ENCODE measurements at places on chromosomes 7 and 10.

DNA sequence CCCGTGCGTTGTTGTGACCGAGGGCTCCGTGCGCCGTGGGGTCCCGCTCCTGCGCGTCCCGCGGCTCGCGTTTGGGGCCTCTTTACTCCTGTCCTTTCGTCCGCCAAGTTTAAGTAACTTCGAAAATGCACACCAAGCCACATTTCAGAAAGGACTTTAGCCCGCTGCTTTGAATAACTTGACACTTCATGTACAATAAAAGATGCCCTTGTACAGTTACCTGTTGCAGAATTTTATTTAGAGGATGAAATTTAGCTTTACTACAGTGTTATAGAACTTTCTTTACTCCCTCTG lies 459 bp downstream of the SUGCT start:
- no peak for DNase-seq

DNA sequence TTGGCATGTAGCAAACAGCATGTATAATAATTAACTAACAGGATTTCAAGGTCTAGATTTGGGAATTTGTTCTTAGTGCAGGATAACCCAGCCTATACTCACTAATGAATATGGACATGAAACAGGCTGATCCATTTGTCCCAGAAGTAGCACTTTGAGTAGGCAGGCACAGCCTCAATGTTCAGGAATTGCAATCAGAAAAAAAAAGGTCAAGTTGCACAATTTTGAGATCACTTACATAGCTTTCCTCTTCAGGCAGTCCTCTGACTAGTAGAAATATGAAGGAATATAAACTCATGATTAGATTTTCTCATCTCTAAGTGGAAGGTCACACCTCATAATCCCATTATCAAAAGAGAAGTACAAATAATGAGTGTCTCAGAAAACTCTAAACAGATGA lies 921.4 kb upstream of the CELF2 start:
- DNase-seq: no peak

GRCh38 chr10:98309366-98310355 lies 41.7 kb upstream of the LOXL4 start:
- DNase-seq: no peak

DNA sequence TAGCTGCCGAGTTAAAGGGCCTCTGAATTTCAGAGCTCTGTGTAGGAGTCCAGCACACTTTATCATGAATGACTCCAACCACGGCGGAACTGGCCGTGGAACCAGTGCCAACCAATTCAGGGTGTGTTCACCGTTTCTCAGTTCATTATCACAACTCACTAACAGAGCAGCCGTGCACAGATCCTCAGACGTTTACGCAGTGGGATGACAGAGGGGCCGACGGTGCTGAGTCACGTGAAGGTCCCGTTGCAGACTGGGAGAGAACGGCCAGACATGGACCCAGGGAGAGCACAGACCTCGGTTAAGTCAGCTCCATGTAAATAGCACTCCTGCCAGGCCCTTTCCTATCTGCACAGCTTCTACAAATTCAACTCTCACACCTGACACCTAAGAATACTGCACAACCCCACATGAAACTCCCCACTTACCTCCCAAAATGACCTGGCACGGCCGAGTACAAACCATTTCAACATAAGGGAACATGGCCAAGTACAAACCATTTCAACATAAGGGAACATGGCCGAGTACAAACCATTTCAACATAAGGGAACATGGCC lies 95.5 kb downstream of the DIP2C start:
- no peak for DNase-seq

- DNase-seq: no peak
These were observed 72.7 kb downstream of the PTPRZ1 start for GRCh38 chr7:121945480-121946236.

- DNase-seq: no peak
These were observed 45.0 kb downstream of the ZCCHC24 start for GRCh38 chr10:79400146-79401004.

- no peak for DNase-seq
These were observed 133.9 kb upstream of the BMPER start for GRCh38 chr7:33771422-33771821.

DNA sequence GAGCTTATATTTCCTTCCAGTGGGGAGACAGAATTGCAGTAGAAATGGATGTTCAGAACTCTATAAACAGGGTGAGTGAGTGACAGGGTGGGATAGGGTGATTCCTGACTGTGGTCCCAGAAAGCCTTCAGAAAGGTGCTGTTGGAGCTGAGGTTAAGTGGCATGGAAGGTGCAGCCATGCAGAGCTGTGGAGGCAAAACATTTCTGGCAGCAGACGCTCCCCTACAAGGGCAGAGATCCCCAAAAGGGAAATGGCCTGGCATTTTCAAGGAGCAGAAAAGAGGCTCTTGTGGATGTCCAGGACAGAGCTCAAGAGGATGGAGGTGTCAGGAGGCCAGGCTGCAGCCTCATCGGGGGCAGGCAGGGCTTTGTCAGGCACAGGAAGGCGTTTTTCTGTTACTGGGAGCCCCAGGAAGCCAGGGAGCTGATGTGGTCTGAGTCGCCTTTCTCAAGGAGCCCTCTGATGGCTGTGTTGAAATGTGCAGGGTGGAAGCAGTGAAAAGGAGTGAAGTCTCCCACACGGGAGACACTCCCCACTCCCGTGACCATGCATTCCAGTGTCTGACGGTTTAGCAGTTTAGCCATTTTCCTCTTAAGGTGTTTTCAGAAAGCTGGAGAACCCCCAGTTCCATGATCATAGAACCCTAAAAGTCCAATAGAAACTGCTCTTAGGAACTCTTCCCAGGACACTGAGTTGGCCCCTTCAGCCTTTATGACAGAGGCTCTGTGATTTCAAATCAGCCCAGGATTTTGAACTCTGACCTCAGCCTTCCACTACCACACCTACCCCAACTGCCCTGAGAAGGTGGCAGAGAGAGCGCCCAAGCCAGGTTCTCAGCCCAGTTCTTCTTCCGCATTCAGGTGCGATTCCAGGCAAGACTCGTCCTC lies 96.2 kb downstream of the C10orf105 start:
- DNase-seq: no peak

- DNase-seq: no peak
These were observed 46.3 kb downstream of the HK1 start for GRCh38 chr10:69324583-69324982.

DNA sequence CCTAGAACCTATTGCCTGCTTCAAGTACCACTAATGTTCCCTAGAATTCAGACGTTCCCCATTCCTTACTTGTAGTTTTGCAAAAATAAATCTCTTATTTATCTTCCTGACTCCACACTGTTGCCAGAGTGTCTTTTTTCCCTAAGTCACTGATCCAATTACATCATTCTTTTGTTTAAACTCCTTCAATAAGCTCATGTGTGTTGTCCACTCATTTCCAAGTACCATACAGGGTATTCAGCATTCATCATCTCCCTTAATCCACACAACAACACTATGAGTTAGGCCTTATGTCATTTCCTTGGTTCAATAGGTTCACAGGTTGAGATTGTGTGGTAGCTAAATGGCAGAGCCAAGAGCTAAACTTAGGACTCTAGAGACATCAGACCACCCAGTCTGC lies 119.9 kb upstream of the RHOBTB1 start:
- DNase-seq: no peak

- DNase-seq: no peak
These were observed 9.6 kb downstream of the ESYT2 start for GRCh38 chr7:158819571-158820203.

GRCh38 chr7:80002865-80003264 lies 131.8 kb upstream of the GNAI1 start:
- DNase-seq: no peak

DNA sequence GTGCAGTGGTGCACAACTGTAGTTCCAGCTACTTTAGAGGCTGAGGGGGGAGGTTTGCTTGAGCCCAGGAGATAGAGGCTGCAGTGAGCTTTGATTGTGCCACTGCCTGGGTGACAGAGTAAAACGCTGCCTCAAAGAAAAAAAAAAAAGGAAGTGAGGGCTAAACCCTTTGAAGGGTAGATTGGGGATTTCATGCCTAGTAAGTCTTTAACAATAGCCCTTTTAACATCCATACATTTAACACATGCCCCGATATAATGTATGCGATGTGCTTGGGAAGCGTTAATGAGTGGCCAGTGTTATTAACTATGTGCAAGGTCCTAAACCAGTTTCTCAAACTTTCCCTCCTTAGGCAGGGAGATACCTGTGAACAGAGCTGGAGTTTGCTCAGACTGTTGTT lies 229.2 kb upstream of the HPS1 start:
- DNase-seq: no peak

GRCh38 chr10:102597131-102597991 lies 46.9 kb upstream of the TRIM8 start:
- DNase-seq: no peak

DNA sequence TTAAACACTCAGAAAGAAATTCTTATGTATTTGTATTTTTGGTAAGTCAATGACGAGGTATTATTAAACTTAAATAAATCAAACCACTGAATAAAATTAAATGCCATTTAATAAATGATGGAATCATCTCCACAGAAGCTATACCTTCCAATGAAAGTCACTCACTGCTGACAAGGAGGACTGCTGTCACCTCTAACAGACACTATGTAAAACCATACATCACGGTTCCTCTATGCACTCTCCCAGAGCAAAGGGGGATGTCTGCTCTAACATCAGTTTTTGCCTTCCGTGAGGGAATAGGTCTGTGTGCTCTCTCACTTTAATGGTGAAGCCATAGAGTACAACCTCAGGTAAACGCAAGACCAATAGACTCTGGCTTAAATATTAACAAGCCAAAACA lies 99.7 kb upstream of the DDC start:
- no peak for DNase-seq

DNA sequence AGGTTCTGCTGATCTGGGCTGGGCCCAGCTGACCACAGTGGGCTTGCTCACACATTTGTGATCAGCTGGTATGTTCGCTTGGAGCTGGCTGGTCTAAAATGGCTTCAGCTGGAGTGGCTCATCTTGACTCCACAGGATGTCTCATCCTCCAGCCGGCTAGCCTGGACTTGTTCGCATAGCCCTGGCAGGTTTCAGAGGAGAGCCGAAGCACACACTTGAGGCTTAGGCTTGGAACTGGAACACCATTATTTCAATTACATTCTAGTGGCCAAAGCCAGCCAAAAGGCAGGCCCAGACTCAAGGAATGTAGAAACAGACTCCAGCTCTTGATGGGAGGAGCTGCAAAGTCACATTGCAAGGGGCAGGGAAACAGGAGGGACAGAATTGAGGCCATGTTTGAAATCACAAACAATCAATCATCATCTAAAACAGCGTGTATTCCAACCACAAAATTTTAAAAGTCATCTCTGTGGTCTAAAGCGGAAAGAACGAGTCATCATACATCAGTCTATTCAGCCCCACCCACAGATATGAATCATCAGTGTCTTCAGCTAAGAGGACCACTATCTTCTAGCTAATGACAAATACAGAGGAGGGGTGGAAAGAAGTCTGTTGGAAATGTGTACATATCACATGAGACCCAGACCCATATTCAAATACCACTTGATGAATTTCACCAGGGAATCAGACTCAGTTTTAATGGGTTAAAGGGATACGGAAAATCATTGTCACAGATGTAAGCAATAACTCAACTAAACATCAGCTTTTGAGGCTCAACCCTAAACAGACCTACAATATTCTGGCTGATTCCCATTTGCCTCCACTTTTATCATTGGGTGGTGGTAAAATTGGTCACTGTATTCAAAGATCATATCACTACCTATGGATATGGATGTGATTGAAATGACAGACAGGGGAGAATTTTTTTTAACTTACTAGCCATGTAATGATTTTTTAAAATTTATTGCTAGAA lies 139.0 kb upstream of the MKLN1 start:
- DNase-seq: peak; percentile 95

DNA sequence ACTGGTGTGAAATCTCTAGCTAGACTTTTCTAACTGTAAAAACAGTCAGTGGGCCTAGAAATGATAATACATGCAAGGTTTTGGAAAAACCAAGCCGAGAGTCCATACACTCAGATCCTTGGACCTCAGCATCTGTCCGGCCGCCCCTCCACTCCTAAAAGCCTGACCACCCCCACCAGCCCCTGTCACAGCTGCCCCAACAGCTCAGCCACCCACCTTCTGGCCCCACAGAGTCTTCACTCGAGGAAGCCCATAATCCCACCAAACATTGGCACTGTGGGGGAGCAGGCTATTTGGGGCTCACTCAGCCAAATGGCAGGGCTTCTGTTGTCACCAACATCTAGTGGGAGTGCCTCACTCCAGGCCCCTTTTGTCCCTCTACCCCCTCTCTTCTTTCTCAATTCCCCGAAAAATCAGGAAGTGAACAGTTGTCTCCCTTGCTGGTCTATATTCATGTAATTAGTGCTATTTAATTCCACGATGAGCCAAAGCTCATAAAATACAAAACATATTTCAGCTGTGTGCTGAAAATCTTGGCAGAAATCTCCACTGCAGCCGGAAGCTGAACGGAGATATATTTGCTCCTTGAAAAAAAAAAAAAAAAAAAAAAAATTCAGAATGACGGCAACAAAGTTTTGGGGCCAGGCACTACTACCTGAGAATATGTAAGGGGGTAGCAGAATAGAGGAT lies 55.5 kb downstream of the PLXNA4 start:
- DNase-seq: no peak

GRCh38 chr7:93171606-93172226 lies 23.5 kb upstream of the SAMD9L start:
- DNase-seq: no peak

GRCh38 chr10:103613616-103614015 lies 120.1 kb downstream of the NEURL1 start:
- DNase-seq: no peak

DNA sequence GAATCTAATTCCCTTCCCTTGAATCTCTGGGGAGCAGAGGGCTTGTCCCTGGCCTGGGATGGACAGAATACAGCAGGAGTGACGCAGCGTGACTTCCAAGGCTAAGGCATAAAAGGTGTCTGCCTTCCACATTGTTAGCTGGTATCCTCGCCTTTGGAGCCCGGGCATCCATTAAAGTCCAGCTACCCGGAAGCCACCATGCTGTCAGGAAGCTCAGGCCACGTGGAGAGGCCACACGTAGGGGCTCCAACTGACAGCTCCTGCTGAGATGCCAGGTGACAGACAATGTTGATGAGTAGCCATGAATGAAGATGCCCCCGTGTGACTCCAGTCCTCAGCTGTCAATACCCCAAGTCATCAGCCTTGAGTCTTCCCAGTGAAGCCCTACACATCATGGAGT lies 99.9 kb downstream of the OAT start:
- no peak for DNase-seq

- no peak for DNase-seq
These were observed 284.1 kb upstream of the CSTF2T start for GRCh38 chr10:51983481-51983880.

DNA sequence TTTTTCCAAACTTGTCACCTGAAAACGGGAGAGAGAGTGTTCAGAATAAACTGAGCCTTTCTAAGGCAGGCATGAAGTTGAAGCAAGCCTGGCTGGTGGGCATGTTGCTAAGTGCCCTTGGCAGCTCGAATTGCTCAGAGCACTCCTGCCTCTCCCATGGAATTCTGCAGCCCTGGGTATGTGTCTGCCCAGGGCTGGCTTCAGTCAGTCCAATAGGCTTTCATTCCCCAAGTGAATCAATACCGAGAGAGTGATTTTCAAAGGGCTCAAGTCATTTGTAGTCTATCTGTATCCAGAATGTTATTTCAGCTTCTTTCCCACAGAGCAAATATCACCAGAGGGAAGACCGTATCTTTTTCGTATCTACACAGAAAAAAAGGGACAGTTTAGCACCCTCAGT lies 415.5 kb upstream of the COBL start:
- no peak for DNase-seq

- DNase-seq: no peak
These were observed 76.1 kb downstream of the NHLRC2 start for GRCh38 chr10:113930482-113931057.

All from RWPE2 (cell line).